ENCODE measurements at places on chromosomes 4 and X. TPM values are rescaled to one million over a fixed set of nuclear protein-coding genes. Genes with fewer than 3 reads are reported as not detected.

The RS1 gene
- total RNA-seq, result not detected

The SPANXD gene
- 2.7 TPM for total RNA-seq

The XAGE2 gene
- total RNA-seq, result not detected

The STATH gene
- not detected for total RNA-seq

The MAP7D2 gene
- total RNA-seq, result 0.39 TPM

The USP26 gene
- not detected for total RNA-seq

DNA sequence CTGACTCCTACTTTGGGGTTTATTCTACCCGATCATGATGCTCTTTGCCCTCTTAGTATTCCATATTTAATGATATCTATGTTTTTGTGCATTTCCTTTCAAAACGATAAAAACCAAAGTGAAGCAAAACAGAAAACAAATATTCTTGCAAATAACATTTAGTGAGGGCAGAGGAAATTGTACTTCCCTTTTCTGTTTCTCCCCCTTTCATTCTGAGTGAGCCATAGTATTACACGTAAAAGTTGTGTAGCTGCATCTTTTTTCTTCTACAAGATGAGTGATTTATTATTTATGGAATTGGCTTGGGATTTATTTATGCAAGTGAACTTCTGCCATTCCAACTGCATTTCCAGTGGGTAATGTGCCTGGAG lies 109.9 kb downstream of the AFF2 start:
- no peak for DNase-seq
- no peaks in the 10 kb centered on the region for H3K27me3 ChIP-seq
- H3K27ac ChIP-seq, result no peak overlapping the region
- H3K4me1 ChIP-seq, result no peaks in the 10 kb centered on the region
- no peak overlapping the region for H3K4me3 ChIP-seq

DNA sequence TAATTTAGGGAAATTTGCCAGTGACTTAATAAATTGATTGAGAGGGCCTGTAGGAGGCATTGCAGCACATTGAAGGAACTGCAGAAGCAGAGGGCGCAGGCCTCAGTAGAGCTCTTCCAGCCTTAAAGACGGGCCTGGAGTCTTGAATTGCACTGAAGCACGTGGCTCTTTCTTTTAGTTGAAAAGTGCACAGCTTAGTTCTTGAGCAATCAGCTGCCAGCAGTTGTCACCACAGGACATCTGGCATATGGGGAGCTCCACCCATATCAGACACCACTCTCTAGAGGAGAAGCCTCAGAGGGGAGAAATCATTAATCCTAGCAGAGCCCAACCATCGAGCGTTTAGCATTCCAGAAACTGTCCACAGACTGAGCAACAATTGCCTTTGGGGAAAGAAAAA lies 16.0 kb upstream of the FGF16 start:
- H3K4me1 ChIP-seq, result peaks cover 41% of the 10 kb centered on the region
- no peak overlapping the region for H3K4me3 ChIP-seq
- no peak overlapping the region for H3K27ac ChIP-seq
- DNase-seq, result peak; percentile 38

- no peaks in the 10 kb centered on the region for H3K27me3 ChIP-seq
- H3K4me1 ChIP-seq, result peaks cover 40% of the 10 kb centered on the region
- H3K27ac ChIP-seq, result peak overlapping the region; percentile 86
- H3K4me3 ChIP-seq, result peak overlapping the region; percentile 63
Observed at GRCh38 chrX:10755439-10756334, 135.3 kb upstream of the MID1 start.

DNA sequence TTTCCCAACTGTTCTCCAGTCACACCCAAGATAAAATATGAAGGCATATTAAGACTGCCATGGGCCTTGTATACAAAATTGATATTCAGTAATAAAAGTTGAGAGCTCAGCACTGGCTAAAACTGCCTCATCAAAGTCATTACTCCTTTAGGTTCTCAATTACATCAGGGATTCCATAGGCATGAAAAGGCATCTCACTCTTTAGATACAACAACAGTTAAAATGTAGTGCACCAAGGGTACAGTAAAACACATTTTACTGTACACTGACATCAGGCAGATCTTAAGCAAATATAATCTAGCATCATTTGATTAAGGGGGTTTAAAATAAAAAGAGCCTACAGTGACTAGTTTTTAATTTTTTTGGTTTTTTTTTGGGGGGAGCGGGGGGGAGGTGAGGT lies 107.7 kb downstream of the PPP3CA start:
- no peak overlapping the region for H3K4me3 ChIP-seq
- no peaks in the 10 kb centered on the region for H3K36me3 ChIP-seq
- no peaks in the 10 kb centered on the region for H3K27me3 ChIP-seq

DNA sequence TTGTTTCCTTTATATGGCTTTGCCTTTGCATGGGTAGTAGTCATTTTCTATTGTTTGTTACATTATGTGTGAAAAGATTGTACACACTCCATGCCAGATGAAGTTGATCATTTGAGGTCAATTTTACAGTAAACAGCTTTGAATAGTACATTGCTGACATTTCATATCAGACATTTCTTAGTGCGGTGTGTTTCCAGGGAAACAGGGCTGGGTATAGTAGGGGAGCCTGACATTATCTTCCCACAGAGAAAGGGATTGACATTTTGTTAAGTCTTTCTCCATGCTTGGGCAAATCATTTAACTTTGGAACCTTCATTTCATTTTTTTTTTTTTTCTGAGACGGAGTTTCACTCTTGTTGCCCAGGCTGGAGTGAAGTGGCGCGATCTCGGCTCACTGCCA lies 5.0 kb downstream of the FUNDC2 start:
- peaks cover 12% of the 10 kb centered on the region for H3K4me1 ChIP-seq
- H3K27me3 ChIP-seq, result no peaks in the 10 kb centered on the region
- peaks cover 16% of the 10 kb centered on the region for H3K36me3 ChIP-seq
- no peak for DNase-seq

DNA sequence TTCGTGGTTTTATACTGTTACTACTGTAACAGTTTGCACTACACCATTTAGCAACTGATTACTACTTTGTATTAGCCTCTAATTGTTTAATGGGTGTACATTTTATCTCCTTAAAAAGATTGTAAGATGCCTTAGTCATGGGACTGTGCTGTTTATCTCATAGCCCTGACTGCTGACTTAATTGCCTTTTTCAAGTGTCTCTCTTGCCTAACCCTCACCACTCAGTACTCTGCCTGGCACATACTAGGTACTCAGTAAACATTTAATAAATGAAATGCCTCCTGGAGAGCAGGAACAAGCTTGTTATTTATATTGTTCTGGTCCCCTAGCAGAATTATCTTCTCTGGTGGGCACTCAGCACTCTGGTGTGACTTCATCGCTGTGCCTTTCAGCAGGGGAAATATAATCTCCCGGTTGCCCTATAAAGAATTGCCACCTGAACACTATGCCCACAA lies 1.7 kb upstream of the STIM2 start:
- no peaks in the 10 kb centered on the region for H3K36me3 ChIP-seq
- no peak for DNase-seq
- peaks cover 11% of the 10 kb centered on the region for H3K27me3 ChIP-seq
- peak overlapping the region; percentile 90 for H3K4me3 ChIP-seq
- H3K27ac ChIP-seq, result no peak overlapping the region
- peaks cover 45% of the 10 kb centered on the region for H3K4me1 ChIP-seq

GRCh38 chr4:121794505-121795188 lies 6.5 kb upstream of the EXOSC9 start:
- no peak overlapping the region for H3K27ac ChIP-seq
- no peaks in the 10 kb centered on the region for H3K27me3 ChIP-seq
- no peaks in the 10 kb centered on the region for H3K36me3 ChIP-seq
- peaks cover 69% of the 10 kb centered on the region for H3K4me1 ChIP-seq

DNA sequence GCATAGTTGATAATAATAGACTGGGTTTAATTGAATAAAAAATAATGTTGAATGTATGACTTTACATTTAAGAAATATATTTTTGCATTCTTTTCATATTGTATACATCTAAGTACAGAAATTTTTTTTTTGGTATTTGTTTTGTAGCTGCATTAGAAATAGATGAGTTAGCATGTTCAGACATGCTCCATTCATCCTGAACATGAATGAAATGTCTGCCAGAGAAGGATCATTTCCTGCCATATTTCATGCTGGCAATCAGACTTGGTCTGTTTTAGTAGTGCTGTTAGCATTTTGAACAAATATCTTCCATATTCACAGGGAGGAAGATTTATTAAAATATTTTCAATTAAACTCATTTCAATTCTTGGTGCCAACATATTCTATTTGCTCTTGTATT lies 98.9 kb downstream of the FRMPD4 start:
- H3K4me3 ChIP-seq, result no peak overlapping the region
- H3K27me3 ChIP-seq, result no peaks in the 10 kb centered on the region
- no peak overlapping the region for H3K27ac ChIP-seq
- H3K36me3 ChIP-seq, result no peaks in the 10 kb centered on the region
- H3K4me1 ChIP-seq, result peaks cover 44% of the 10 kb centered on the region

DNA sequence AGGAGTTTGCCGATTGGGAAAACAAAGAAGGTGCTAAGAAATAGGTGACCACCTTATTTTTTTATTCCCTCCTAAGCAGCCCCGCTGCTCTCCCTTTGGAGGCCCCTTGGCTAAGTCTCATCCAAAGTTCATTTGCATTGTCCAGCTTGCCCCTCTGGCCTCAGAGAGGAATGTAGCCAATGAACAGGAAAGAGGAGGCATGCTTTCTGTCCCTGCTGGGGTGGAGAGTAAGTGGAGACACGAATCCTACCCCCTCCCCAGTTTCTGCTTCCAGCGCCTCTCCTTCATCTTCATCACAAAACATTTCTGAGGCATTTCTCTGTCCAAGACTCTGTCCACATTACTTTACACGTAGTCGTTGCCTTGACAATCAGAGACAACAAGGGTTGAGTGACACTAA lies 38.7 kb downstream of the NLGN3 start:
- no peak for DNase-seq
- H3K36me3 ChIP-seq, result no peaks in the 10 kb centered on the region
- no peak overlapping the region for H3K27ac ChIP-seq
- peaks cover 23% of the 10 kb centered on the region for H3K4me1 ChIP-seq
- peaks cover 5% of the 10 kb centered on the region for H3K27me3 ChIP-seq

GRCh38 chr4:24477919-24478318 lies 106.4 kb downstream of the DHX15 start:
- no peak overlapping the region for H3K27ac ChIP-seq
- no peak overlapping the region for H3K4me3 ChIP-seq
- DNase-seq, result peak; percentile 25
- no peaks in the 10 kb centered on the region for H3K36me3 ChIP-seq

DNA sequence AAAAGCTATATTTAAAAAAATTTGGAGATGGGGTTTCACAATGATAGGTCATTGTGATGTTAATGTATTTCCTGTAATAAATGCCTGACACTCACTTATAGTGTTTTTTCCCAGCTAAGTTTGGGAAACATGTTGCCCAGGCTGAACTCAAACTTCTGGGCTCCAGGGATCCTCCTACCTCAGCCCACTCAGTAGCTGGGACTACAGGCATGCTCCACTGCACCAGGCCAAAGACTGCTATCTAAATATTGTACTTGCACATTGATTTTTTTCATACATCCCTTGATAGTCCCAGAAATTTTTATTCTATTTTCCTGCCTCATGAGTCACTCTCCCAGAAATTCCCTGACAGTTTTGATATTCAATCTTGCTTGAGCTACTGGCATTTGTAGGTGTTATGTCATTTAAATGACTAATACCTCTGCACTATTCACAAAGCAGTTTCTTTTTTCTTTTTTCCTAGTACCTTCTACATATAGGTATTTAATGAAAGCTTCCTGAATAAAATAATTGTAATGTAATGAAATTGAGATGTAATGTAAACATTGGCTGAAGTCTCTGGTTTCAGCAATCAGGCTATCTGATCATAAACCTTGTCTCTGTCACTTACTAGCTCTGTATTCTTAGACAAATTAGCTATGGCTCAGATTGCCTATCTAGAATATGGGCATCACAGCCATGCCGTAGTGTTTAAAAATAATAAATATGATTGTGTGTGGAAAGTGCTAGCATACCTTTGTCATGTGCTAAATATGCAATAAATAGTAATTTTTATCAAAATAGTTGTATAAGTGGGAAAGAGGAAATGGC lies 1973.0 kb upstream of the AGA start:
- no peak overlapping the region for H3K27ac ChIP-seq
- no peaks in the 10 kb centered on the region for H3K36me3 ChIP-seq
- no peaks in the 10 kb centered on the region for H3K4me1 ChIP-seq
- no peak overlapping the region for H3K4me3 ChIP-seq
- no peak for DNase-seq
- H3K27me3 ChIP-seq, result no peaks in the 10 kb centered on the region

DNA sequence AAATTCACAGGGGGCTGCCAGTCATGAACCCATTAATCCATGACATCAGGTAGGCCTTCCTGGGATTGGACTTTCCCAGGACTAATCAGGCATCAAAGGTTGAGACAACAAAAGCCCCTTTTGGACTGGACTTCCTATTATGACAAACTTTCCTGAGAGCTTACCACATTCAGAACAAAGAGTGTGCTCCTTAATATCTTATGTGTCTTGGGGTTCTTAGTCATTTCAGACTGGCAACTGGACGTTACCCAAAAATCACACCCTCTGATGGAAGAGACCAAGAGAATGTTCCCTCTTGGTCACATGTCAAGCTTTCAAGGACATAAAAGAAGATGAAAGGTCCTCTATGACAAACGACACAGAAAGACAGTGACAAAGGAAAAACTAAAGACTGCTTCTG lies 31.6 kb upstream of the PPP1R2C start:
- H3K4me1 ChIP-seq, result no peaks in the 10 kb centered on the region
- DNase-seq, result no peak
- no peaks in the 10 kb centered on the region for H3K36me3 ChIP-seq
- no peak overlapping the region for H3K27ac ChIP-seq
- H3K27me3 ChIP-seq, result no peaks in the 10 kb centered on the region

GRCh38 chr4:86497980-86498862 lies 95.9 kb upstream of the PTPN13 start:
- H3K4me3 ChIP-seq, result peak overlapping the region; percentile 65
- H3K36me3 ChIP-seq, result no peaks in the 10 kb centered on the region
- H3K27ac ChIP-seq, result peak overlapping the region; percentile 51
- no peaks in the 10 kb centered on the region for H3K27me3 ChIP-seq
- H3K4me1 ChIP-seq, result peaks cover 83% of the 10 kb centered on the region

- H3K36me3 ChIP-seq, result no peaks in the 10 kb centered on the region
- peaks cover 14% of the 10 kb centered on the region for H3K4me1 ChIP-seq
- no peak overlapping the region for H3K4me3 ChIP-seq
- no peaks in the 10 kb centered on the region for H3K27me3 ChIP-seq
- no peak overlapping the region for H3K27ac ChIP-seq
Observed at GRCh38 chr4:103054030-103054429, 22.5 kb downstream of the SLC9B2 start.

DNA sequence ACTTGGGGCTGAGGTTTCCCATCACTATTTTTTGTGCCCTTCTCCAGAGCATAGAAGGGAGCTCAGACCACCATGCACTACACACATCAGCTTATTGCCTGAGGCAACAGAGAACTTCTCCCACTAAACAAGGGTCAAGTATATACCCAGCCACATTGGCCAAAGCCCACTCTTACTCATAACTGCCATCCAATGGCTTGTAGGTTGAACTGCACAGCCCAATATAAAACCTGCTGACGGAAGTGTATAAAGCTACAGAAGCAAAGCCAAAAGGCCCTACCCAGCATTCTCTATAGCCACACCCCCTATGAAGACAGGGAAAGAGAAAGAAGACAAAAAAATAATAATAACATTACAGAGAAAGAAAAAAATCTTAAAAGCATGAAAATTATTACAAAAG lies 139.7 kb downstream of the LRBA start:
- H3K27ac ChIP-seq, result no peak overlapping the region
- H3K36me3 ChIP-seq, result peaks cover 28% of the 10 kb centered on the region
- no peaks in the 10 kb centered on the region for H3K4me1 ChIP-seq

Data from HFFc6 (cell line).